Endothelial cell (in vitro differentiated cells): ENCODE measurements at places on chromosomes 12 and 14.
A peak's percentile ranks its signal among the peaks of the same experiment; 100 is the strongest.

DNA sequence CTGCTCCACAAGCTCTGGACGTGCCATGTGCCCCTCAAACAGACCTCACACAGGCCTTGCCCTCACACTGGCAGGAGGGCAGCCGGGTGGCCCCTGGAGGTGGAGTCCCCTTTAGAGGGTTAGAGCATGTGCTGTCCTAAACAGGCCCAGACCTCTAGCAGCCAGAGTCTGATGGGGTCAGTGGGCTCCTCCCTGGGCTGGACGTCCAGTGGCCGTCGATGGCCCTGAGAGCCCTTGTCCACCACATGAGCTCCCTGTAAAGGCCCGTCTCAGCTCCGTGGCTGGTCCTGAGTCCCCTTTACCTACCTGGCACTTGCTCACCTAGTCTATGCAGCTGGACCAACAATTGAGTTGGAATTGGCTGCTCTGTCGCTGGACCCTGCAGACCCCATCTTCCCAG lies 3.8 kb downstream of the TMEM179 start:
- DNase-seq: no peak

DNA sequence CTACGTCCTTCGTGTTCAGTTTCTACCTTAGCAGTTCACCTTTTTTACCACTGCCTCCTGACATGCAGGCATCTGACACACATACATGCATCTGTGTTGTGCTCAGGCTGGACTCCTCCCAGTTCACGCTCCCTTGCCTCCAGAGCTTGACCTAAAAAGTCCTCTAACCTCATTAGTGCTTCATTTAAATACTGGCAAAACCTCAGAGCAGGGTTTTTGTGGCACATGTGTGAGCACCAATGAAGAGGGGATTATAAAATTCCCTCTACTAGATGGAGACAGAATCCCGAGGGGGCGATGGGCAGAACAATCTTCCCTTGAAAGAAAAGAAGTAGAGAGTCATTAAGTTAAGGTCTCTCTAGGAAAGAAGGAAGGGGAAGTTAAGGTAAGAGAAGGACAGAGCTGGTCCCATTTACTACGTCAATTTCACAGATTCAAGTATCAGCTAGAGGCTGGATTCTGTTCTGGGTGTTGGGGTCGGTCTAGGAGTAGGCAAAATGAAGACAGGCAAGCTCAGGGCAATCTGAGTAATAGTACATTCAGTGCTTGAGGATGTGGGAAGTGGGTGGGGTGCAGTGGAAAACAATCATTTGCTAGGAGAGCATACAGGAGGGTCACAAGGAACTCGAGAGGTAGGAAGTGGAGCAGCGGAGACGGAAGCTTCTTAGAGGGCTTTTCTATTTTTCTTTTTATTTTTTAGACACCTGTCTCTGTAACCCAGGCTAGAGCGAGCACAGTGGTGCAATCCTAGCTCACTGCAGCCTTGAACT lies 7.5 kb downstream of the HAL start:
- DNase-seq: no peak

DNA sequence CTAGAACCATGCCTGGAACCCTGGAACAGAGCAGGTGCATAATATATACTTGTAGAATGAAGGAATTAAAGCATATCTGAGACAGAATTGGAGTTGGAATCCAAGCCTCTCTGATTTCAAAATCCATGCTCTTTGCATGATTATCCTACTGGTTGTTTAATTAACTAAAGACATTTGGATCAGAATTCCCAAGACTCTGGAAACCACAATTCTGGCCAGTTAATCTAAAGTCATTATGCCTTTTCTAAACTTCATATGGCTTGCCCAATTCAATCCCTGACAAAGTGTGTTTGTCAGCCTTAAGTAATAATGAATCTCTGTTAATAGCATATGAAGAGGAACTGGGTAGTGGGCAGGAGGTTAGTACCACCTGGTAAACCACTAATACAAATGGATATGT lies 422.6 kb downstream of the ATP23 start:
- DNase-seq: no peak

- no peak for DNase-seq
Observed at GRCh38 chr12:30515351-30515750, 180.3 kb downstream of the IPO8 start.

DNA sequence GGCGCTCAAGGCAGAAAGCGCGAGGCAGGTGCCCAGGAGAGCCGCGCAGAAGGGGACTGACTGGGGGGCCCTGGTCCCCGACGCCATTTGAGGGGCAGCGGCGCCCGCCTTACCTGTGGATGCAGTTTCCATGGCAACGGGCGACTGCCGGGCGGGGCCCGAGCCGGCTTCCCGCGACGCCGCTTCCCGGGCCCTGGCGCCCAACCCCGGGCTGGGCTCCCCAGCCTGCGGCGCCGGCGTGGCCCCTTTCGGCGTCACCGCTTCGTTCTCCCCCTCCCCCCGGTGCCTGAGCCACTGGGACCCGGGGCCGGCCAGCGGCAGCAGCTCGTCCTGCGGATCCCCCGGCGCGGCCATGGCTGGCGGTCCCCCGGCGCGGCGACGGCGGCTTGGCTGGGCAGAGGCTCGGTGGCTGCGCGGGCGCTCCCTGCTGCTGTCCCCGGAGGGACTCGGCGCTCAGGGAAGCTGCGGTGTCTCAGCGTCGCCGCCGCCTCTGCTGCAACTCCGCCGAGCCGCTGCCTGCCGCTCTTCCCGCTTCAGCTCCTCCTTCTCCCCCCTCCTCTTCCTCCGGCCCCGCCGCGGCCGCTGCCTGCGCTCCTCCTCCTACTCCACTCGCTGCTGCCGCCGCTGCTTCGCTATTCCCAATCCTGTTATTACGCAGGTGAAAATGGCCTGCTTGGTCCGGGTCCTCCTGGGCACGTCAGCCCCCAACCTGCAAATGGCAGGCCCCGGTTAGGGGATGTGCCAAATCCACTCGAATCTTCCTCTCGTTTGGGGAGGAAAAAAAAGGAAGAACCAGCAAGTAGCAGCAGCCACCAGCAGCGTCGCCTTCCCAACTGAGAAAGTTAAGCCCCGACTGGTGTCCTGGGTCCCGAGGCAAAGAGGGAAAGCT lies at the start of gene RTN1:
Gene RTN1, minus strand, starts transcription at position 500 of the 889 bp plus-strand sequence. Its CDS starts 146 bp downstream, at position 354.
- DNase-seq: peak; percentile 58

- no peak for DNase-seq
Observed at GRCh38 chr12:111405859-111406473, at the start of gene SH2B3. SH2B3 (plus strand) TSS chr12:111405923; CDS start chr12:111418146, 12,223 bp downstream.

- no peak for DNase-seq
Observed at GRCh38 chr12:85006206-85006605, 29.9 kb downstream of the TSPAN19 start.

DNA sequence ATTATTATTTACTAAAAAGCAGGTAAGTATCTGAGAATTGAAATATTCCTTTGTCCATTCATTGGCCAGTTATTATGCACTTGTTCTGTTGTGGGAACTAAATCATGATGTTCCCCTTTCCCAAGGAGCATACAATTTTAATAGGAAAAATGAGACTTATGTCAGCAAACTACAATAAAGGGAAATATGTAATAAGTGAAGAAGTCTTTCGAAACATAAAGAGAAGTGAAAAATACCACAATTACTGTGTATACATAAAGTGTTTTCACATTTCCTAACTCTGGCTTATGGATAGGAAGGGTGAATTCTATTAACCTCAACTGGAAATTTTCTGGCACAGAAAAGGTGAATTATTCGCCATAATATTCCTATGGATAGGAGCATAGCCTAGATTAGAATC lies 78.4 kb upstream of the DNM1L start:
- DNase-seq: no peak

- no peak for DNase-seq
Observed at GRCh38 chr14:50007123-50007903, 109.1 kb downstream of the VCPKMT start.

GRCh38 chr14:75518625-75519024 lies 3.6 kb upstream of the BATF start:
- DNase-seq: peak; percentile 57

DNA sequence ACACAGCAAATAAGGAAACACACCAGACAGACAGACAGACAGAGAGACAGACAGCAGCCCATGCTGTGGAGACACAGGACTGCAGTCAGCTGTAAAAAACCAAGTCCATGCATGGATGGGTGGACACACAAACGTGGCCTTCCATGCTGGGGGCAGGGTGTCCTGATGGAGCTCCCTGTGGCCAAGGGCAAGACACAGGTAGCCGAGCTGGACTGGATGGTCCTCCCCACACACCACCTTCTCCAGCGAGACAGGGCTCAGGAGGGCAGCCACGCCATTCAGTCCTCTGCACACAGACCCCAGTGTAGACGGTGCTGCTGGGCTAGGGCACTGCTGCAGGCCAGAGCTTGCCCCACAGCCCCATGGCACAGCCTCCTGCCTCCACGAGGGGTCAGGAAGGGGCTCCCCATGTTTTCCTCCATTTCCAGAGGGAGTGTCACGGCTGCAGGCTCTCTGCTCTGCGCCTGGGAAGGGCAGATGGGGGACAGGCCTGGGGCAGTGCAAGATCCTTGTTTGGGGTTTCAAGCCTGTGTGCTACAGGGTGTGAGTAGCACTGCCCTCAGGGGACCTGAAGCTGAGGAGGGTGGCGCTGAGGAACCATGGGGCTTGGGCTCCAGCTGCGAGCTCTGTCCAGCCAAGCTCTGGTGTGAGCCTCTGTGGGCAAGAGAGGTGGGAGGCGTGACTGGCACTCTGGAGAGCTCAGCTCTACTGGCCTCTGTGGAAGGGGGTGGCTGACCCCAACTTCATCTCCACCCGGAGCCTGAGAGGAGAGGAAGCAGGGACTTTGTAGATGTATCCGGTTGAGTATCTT lies 67.9 kb downstream of the GALNT9 start:
- DNase-seq: no peak

DNA sequence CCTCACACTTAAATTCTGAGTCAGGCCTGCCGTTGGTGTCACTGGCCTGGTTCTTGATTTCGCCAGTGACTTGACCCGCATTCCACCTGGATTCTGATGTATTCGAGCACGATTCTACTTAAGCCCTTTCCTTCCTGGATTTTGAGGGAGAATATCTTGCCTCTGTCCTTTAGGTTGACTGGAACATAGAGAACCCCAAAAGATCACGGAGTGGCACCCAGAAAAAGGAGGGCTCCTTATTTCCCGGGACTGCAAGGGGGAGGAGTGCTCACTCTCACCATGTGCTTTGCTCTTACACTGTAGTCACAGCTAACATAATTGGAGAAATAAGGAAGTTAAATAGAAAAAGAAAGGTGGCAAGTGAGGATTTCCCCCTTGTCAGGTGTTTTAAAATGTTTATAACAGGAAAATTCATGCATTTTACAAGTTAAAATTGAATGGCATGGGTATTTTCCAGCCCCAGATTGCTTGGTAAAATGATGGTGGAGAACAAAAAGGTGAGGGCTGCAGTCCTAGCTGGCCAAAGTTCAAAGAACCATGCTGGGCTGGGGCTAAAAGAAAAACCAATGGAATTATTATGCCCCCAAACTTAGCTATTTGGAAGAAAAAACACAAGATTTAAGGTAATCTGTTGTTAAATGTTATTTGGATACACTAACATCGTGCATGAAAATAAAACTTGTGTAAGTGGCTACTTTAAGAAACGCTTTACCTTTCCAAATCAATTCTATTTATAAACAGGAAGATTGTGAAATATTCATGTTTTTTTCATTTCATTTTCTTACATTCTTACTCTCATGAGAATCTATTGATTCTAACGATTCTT lies 8.9 kb downstream of the FOXA1 start:
- no peak for DNase-seq

- no peak for DNase-seq
Observed at GRCh38 chr12:51620448-51620847, 29.4 kb downstream of the SCN8A start.

GRCh38 chr12:100826323-100826722 lies 31.7 kb downstream of the ANO4 start:
- peak; percentile 74 for DNase-seq

DNA sequence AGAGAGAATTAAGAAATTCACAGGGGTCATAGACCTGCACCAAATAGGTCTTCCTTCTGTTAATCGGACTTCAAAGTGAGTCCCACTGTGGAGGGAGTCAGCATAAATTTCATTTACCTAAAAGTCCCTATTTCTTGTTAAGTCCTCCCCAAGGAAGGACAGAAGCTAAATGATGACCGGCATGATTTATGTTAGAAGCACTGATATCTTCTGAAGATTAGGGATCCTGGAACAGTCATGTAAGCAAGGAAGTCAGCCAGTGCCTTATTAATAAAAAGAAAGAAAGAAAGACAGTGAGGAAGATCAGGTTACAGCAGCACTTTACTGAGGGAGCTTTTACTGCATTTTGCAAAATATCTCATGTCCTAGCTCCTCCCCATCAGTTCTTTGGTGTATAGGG lies 287.5 kb downstream of the FOXG1 start:
- no peak for DNase-seq
